Sigmoid colon (tissue), 7 donors: ENCODE measurements at places on chromosomes 11 and 22. TPM values are rescaled to one million over a fixed set of nuclear protein-coding genes. Genes with fewer than 3 reads are reported as not detected.

- H3K27me3 ChIP-seq, result no peaks in the 10 kb centered on the region
- no peak overlapping the region for H3K27ac ChIP-seq
- no peak overlapping the region for H3K4me3 ChIP-seq
- H3K36me3 ChIP-seq, result no peaks in the 10 kb centered on the region
- no peaks in the 10 kb centered on the region for H3K4me1 ChIP-seq
- DNase-seq, result no peak
Observed at GRCh38 chr11:90176069-90176468, 41.6 kb downstream of the NAALAD2 start.

DNA sequence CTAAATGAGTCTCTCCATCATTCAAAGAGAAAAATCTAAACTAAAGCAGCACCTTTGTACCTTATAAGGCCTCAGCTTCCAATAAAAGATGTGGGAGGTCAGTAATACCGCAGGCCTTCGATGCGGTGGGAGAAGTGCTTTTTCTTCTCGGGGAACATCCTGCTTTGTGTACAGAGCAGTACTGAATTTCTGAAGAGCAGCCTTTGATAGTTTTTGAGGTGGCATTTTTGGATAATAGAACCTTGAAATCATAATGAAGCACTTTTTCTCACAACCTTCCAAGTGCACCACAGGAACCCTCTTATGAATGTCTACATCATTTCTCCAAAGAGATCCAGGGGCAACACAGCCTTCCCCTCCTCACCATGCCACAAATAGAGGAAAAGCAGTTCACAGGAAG is 39.6 kb downstream of the LRRC4C start:
- H3K27me3 ChIP-seq, result no peaks in the 10 kb centered on the region
- no peaks in the 10 kb centered on the region for H3K4me1 ChIP-seq
- H3K36me3 ChIP-seq, result no peaks in the 10 kb centered on the region

CD3D gene
- not detected for total RNA-seq

DNA sequence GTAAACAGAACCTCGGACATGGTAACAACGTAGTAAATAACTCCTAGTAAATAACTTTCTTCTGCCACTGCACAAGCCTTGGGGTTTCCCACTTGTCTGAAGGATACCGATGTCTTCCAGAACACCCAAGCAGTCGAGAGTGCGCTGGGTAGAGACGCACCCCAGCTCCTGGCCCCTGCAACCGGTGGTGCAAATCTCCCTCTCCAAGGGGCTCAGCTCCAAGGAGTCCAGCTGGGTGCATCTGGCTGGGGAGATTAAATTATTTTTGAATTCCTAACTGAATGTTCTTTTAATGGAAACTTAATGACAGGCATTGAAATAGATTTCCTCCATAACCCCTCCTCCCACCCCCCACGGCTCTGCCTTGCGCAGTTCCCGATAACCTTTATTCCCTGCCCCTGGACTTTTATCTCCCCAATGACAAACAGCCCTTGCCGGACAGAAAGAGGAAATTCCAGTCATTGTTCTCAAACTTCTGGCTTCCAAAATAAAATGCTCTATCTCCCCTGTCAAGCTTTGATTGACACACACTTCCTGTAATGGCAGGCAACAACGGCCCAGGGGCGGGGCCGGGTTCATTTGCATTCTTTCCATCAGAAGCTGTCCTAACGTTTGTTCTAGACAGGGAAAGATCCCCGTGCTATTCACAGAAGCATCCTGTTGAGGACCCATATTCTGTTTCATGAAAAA is 31.2 kb downstream of the KCNJ1 start:
- no peaks in the 10 kb centered on the region for H3K27me3 ChIP-seq
- H3K27ac ChIP-seq, result no peak overlapping the region
- no peak overlapping the region for H3K4me3 ChIP-seq
- no peaks in the 10 kb centered on the region for H3K4me1 ChIP-seq

TSGA10IP gene
- not detected for total RNA-seq

AMOTL1 gene
- 161 TPM for total RNA-seq

DNA sequence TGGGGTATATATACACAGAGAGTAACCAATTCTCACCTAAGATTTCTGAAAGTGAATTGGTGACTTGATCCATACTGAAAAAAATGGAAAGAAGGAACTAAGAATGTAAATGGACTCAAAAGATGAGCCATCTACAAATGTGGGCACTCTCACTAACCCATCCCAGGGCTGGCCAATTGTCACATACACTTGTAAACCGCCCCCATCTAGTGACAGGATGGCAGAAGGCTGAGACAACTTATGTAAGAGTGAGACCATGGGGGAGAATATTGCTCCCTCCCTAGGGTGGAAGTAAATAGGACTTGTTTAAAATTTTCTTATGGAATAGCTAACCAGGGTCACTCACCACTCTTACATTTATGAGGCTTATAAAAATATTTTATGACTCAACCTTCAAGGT is 377.1 kb upstream of the ISX start:
- DNase-seq, result no peak
- H3K27ac ChIP-seq, result no peak overlapping the region
- no peaks in the 10 kb centered on the region for H3K27me3 ChIP-seq
- H3K36me3 ChIP-seq, result no peaks in the 10 kb centered on the region
- no peak overlapping the region for H3K4me3 ChIP-seq

DNA sequence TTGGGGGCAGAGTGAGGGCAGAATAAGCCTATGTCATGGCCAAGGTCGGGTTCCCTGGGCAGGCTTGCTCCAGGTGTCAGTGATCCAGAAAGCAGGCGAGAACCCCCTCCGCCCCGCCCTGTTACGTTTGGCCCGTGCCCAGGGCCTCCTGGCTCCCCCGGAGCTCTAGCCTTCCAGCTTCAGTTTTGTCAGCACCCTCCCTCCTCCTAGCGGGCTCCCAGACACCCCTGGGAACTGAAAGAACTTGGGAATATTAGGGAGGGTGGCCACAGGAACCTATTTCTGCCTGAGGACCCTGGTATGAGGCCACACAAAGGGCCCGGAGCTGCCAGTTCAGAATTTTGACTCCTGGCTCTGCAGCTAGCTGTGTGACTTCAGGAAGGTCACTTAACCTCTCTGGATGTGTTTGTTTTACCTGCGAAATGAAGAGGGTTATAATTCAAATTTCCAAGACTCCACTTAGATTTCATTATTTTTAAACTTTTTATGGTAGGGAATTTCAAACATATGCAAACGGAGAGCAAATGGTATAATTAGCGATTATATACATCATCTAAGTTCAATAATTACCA is 1.2 kb downstream of the TUBA8 start:
- no peak overlapping the region for H3K27ac ChIP-seq
- H3K36me3 ChIP-seq, result no peaks in the 10 kb centered on the region
- no peak for DNase-seq
- H3K4me1 ChIP-seq, result peaks cover 19% of the 10 kb centered on the region

DNA sequence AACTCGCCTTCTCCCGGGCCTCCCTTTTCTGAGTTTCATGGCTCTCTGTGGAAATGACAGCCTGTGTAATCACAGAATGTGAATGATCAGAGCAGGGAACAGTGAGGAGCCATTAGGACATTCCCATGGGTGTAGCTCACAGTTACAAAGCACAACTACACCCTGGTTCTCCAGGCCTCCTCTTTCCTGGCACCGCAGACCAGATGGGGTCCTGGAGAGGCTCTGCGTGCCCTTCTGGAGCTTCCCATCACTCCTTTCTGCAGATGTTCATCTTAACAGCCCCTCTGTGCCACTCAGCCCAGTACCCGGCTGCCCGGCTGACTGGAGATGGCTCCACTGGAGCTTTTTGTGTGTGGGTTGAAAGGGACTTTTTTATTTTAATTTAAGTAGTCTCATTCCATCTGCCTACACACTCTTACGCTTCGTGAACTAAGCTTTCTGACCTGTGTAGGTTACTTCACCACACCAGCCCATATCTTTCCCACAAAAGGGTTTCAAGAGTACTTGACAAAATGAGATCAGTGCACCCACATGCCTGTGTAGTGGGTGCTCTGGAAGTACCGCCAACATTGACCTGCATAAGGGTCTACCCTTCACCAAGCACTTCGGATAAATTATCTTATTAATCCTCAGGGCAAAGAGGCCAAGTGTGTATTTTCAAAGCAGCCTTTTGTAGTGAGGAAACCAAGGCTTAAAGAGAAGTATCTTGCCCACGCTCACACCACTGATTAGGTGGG is 29.8 kb downstream of the SREBF2 start:
- peak overlapping the region; percentile 70 for H3K27ac ChIP-seq
- no peaks in the 10 kb centered on the region for H3K27me3 ChIP-seq
- no peak for DNase-seq
- H3K36me3 ChIP-seq, result peaks cover 12% of the 10 kb centered on the region

DNA sequence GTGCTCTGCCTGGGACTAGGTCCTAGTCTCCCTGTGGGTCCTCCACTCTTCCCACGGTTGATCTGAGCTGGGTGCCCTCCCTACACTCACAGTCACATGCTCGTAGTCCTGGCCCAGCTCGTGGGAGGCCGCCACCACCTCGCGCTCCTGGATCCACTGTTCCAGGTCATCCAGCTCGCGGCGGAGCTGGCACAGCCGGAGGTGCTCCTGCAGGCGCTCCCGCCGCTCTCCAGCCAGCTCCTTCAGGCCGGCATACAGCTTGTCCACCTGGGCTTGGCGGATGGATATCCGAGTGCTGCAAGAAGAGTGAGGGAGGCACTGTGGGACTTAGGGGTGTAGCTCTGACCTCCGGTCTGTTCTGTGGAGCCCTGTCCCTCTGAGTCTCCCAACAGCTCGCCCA is 14.8 kb upstream of the RBM4B start:
- no peaks in the 10 kb centered on the region for H3K36me3 ChIP-seq
- no peaks in the 10 kb centered on the region for H3K4me1 ChIP-seq
- no peak for DNase-seq
- H3K4me3 ChIP-seq, result no peak overlapping the region

DNA sequence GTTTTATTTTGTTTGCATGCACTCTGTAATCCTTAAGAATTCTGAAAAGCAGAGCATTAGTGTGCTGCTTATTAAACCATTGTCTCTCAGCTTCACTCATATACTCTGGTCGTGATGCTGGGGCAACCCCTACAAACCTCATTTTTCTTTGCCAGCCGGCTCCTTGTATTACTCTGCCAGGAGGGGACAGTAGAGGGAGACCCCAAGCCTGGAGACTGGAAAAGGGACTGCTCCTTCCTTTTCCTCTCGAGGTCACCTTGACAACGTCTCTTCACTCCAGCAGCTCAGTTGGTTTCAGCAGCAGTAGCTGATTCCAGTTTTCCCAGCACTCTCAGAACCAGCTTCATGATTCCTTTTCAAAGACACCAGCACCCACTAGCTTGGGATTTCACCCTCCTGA is 2.8 kb upstream of the JHY start:
- H3K36me3 ChIP-seq, result no peaks in the 10 kb centered on the region
- no peak overlapping the region for H3K27ac ChIP-seq
- no peak overlapping the region for H3K4me3 ChIP-seq
- no peaks in the 10 kb centered on the region for H3K4me1 ChIP-seq

ZNF74 gene
- total RNA-seq, result 11.4 TPM

FOLR2 gene
- total RNA-seq, result 44.8 TPM

- H3K36me3 ChIP-seq, result no peaks in the 10 kb centered on the region
- H3K27ac ChIP-seq, result peak overlapping the region; percentile 76
- H3K27me3 ChIP-seq, result no peaks in the 10 kb centered on the region
Observed at GRCh38 chr22:28904211-28904896, 21.0 kb downstream of the ZNRF3 start.

MS4A15 gene
- not detected for total RNA-seq

CHST1 gene
- 1.5 TPM for total RNA-seq
